Mucosa of gallbladder (tissue), 1 donor: ENCODE measurements at places on chromosomes 12 and 14. TPM values are rescaled to one million over a fixed set of nuclear protein-coding genes. Genes with fewer than 3 reads are reported as not detected.

DNA sequence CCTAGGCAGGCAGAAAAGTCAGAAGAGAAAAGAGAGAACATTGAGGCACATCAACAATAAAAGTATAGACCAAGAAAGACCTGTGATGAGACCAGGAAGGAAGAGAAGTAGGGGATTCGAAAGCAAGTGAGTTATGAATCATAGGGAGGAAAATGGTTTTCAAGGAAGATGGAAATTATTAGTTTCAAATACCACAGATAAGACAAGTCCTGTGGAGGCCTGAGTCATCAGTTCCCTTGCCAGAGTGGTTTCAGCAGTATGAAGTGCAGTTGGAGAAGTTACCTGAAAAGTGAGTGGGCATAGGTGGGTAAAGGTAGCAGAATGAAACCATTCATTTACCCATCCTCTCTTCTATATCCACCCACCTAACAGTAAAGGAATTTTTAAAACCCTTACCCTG lies 25.2 kb upstream of the TSPAN8 start:
- DNase-seq = no peak

DNA sequence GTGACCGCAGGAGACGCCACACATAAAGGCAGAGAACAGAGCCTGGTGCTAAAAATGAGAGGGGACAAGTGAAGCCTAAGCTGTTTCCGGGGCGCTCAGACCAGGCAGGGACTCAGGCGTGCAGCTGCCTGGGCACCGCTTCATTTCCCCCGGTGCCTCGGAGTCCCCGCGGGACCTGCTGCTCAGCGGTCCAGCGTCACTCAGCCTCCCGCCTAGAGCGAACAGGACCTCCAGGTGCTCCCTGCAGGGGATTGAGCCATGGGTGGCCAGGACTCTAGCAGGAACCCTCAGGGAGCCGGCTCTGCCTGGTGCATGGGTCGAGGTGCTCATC lies 31.0 kb downstream of the CCDC85C start:
- no peak for DNase-seq

DNA sequence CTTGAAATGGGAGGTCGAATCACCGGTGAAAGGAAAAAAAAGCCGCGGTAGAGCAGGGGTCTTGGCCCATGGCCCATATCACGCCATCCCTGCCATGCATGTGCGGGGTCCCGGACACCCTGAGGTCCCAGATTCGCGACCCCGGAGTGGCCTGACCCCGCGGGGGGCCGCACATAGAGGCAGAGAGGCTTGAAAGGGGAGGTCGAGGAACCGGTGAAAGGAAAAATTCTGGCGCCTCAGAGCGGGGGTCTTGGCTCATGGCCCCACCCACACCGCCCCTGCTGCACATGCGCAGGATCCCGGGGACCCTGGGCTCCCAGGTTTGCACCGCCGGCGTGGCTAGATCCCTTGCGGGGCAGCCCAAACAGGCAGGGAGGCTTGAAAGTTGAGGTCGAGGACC lies 319.8 kb downstream of the ALG10 start:
- no peak for DNase-seq

DNA sequence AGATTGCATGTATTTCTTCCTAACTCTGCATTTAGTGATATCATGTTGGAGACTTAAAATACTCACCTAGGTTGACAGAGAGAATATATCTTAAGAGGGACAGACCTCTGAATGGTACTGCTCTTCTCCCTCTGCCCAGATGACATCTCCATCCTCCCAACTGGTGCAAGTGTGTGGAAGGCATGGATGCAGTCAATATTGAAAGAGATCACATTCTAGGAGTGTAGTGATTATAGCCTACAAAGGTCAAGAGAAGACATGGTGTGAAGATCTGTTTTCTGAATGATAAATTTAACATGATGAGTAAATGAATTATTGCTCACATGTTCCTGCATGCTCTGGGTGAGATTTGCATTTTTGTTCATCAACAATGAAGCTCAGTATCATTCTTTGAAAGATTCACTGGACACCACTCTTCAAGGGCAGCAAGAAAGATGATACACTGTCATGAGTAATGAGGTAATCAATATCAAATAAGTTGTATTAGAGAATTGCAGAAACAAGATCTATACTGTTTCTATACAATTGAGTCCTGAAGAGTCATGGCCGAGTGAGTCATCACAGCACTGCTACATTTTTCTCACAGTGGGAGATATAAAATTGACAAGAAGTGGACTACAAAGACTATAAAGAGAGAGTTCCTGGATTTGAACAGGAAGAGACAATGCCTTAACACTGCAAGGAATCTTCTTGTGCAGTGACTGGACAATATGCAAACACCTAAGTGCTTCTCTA lies 183.3 kb upstream of the KRR1 start:
- DNase-seq = no peak

- DNase-seq = no peak
Measured at GRCh38 chr12:114975640-114976310, 291.8 kb upstream of the TBX3 start.

DNA sequence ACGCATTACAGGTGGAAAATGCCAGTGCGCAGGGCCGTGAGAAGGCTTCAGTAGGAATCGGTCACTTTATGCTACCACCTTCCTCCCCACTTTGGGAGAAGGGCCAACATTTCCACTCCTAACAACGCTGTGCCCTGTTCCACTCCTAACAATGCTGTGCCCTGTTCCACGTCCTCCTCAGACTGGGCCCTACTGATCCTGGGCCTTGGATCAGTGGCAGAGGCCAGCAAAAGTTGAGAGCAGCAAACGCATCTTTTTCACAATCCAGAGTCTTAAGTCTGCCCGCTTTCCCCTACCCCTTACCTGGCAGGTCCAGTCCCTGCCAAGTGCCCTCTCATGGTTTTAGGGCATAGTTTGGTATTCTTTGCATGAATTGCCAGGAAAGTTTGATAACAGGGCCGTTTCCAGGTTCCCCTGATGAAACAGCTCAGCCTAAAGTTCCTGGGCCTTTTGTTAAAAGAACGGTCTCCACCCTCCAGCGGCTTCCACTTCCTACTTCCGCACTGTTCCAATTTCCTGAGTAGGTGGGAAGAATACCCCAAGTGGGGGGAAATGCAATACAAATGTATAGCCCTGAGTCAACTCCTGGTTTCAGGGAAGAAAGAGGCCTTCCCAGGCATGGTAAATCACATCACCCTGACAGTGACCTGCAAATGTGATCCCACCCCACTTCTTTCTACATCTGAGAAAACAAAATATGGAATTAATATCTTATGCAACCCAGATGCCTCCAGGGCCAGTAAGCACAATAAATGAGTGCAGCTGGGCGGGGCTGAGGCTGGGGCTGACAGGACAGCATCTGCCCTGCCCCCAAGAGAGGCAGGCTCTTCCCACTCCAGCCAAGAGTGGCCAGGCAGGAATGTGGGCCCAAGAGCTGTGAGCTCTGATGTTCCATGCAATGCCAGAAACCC lies 15.0 kb downstream of the KCTD10 start:
- DNase-seq = peak; percentile 83

GRCh38 chr14:48125654-48126053 lies 450.2 kb upstream of the MDGA2 start:
- no peak for DNase-seq

- DNase-seq = no peak
Measured at GRCh38 chr12:88958946-88959345, 378.7 kb upstream of the KITLG start.

DNA sequence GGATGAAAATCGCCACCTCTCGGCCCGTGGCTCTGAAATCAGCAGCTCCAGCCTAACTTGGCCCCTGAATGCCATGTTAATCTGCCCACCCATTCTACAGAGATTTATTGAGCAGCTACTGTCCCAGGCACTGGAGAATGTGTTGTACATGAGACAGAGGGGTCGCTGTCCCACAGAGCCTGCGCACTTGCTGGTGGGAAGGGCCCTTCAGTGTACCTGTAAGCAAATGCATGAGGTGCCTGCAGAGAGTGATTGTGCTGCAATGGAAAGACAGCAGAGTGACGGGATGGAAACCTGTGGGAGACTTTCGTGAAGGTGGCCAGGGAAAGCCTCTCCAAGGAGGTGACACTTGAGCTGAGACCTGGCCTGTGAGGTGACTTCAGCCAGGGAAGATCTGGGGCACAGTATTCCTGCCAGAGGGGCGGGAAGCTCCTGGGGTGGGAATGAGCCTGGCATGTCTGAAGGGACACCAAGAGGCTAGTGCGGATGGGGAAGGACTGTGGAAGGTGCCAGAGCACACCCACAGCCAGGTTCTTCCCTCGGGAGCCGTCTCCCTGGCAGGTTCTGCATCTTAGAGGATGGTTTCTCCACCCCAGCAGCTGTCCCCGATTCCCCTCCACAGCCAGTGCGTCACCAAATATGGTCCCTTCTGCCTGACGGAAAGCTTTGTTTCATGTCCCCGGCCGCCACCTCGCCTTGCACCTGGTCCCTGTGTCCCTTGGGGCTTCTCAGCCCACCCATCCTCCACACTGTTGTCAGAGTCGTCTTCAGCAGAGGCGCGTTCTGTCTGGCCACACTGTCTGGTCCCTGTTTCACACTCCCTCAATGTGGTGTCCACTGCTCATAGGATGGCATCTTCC lies 8.7 kb downstream of the SMIM41 start:
- DNase-seq = no peak

DNA sequence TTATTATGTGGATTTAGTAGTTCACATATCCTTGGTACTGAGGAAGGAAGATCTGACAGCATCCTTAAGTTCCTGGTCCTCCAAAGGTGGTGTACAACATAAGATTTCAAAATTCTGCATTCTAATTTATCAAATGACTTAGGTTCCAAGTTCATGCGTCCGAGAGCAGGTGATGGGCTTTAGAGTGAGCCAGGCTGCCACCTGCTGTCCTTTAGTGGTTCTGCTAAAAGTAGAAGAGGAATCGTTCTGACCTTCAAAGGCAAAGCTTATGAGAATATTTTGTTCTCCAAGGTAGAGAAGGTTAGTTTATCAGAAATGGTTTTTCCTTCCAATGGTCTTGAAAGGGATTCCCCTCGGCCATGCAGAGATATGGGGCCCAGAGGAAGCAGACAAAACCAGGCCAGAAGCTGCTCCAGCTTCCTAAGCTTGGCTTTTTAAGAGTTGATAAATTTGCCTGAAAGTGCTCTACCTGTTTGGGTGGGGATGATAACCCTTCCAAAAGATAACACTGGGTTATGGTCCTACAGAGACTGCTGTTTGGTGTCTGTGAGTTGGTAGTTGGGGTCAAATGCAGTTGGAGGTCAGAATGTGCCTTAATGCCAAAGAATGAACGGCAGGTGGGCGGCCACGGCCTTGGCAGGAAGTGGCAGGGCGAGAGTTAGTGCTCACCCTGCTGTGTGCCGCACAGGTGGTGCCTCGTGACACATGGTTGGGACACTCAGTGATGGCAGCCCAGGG lies 29.1 kb upstream of the LRTM2 start:
- DNase-seq = peak; percentile 72

GRCh38 chr12:46617167-46617566 lies 208.6 kb downstream of the SLC38A4 start:
- DNase-seq = peak; percentile 25

AICDA gene
- total RNA-seq = 2.2 TPM

APOF gene
- total RNA-seq = 0.20 TPM

DLGAP5 gene
- total RNA-seq = 1.2 TPM

ABCC9 gene
- total RNA-seq = 33.3 TPM

ORMDL2 gene
- total RNA-seq = 66.2 TPM
